ENCODE measurements at places on chromosomes 5 and 9. TPM values are rescaled to one million over a fixed set of nuclear protein-coding genes. Genes with fewer than 3 reads are reported as not detected.

The TSLP gene
- not detected for total RNA-seq

The PRDM9 gene
- total RNA-seq = not detected

The YIPF5 gene
- total RNA-seq = 35.2 TPM

The FYB1 gene
- total RNA-seq = 215 TPM

The SLC6A7 gene
- not detected for total RNA-seq

The LCN1 gene
- total RNA-seq = not detected
